ENCODE measurements at places on chromosomes 4 and X.

DNA sequence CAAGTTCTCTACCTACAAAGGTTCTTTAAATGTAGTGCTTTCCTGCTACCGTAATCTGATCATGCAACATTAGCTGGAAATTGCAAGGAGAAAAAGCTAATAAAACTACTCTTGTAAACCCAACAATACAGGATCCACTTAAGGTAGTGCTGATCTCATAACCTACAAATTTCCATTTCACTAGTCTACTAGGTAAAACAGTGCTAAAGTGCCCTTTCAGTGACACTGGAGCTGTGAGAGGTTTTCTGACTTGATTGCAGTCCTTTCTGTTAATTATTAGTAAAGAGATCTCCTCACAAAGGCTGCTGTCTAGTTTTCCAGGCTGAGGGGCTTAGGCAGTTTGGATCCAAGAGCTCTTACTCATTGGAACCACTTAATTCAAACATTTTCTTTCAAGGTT is 1118.7 kb downstream of the SH3BGRL start:
- H3K27ac ChIP-seq = no peak overlapping the region
- H3K27me3 ChIP-seq = no peaks in the 10 kb centered on the region
- H3K36me3 ChIP-seq = no peaks in the 10 kb centered on the region
- no peaks in the 10 kb centered on the region for H3K4me1 ChIP-seq
- H3K4me3 ChIP-seq = no peak overlapping the region

- DNase-seq = no peak
- peaks cover 11% of the 10 kb centered on the region for H3K36me3 ChIP-seq
- H3K27me3 ChIP-seq = no peaks in the 10 kb centered on the region
- no peaks in the 10 kb centered on the region for H3K4me1 ChIP-seq
Observed at GRCh38 chr4:105845559-105845958, 49.7 kb upstream of the NPNT start.

- no peaks in the 10 kb centered on the region for H3K4me1 ChIP-seq
- H3K27me3 ChIP-seq = no peaks in the 10 kb centered on the region
- DNase-seq = no peak
- H3K4me3 ChIP-seq = no peak overlapping the region
- H3K36me3 ChIP-seq = no peaks in the 10 kb centered on the region
Observed at GRCh38 chr4:25433966-25434827, 57.1 kb downstream of the ANAPC4 start.

GRCh38 chrX:149037281-149037870 is 467.7 kb downstream of the IDS start:
- DNase-seq = no peak
- H3K27me3 ChIP-seq = no peaks in the 10 kb centered on the region
- H3K36me3 ChIP-seq = no peaks in the 10 kb centered on the region
- no peak overlapping the region for H3K27ac ChIP-seq

- peaks cover 11% of the 10 kb centered on the region for H3K36me3 ChIP-seq
- peak overlapping the region; percentile 98 for H3K27ac ChIP-seq
- H3K27me3 ChIP-seq = no peaks in the 10 kb centered on the region
- H3K4me1 ChIP-seq = peaks cover 1% of the 10 kb centered on the region
- H3K4me3 ChIP-seq = peak overlapping the region; percentile 91
Observed at GRCh38 chrX:47129899-47130358, 14.6 kb downstream of the NDUFB11 start.

DNA sequence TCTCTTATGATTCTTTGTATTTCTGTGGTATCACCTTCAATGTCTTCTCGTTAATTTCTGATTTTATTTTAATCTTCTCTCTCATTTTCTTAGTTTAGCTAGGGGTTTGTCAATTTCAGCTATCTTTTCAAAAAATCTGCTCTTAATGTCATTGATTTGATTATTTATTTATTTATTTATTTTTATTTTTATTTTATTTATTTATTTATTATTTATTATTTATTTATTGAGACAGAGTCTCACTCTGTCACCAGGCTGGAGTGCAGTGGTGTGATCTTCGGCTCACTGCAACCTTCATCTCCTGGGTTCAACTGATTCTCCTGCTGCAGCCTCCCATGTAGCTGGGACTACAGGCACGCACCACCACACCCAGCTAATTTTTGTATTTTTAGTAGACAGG is 194.1 kb downstream of the SCFD2 start:
- H3K4me3 ChIP-seq = no peak overlapping the region
- H3K27ac ChIP-seq = no peak overlapping the region
- peaks cover 2% of the 10 kb centered on the region for H3K36me3 ChIP-seq
- no peak for DNase-seq
- no peaks in the 10 kb centered on the region for H3K27me3 ChIP-seq

GRCh38 chr4:14445882-14446281 is 556.4 kb upstream of the CPEB2 start:
- H3K27me3 ChIP-seq = no peaks in the 10 kb centered on the region
- no peak for DNase-seq
- no peaks in the 10 kb centered on the region for H3K4me1 ChIP-seq
- H3K36me3 ChIP-seq = no peaks in the 10 kb centered on the region
- H3K4me3 ChIP-seq = no peak overlapping the region

DNA sequence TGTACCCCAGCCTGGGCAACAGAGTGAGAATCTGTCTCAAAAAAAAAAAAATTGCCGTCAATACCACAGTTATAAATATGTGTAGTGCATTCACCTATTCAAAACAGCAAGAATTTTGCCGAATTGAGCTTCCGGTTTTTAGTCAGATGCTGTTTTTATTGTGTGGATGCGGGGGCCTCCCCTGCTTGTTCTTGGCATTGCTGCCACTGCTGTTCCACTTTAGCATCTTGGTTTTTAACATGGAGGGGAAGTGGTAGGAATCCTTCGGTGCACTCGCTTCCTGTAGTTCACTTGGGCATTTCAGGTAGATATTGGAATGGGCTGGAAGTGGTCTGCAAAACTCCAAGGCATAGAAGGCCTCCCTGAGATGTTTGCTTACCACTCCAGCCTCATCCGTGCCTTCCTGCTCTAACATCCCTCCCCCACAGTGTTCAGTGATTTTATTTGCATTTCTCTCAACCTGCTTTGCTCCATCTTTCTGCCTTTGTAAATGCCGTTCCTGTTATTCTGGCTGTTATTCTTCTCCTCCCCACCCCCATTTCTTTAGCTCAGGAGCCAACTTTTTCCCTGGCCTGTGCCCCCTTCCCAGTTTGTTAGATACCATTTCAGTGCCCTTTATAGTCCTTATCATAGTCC is 25.5 kb downstream of the MOB1B start:
- H3K4me3 ChIP-seq = no peak overlapping the region
- H3K27me3 ChIP-seq = no peaks in the 10 kb centered on the region

GRCh38 chrX:151713849-151714248 is 2.0 kb upstream of the FATE1 start:
- H3K27me3 ChIP-seq = no peaks in the 10 kb centered on the region
- H3K4me1 ChIP-seq = no peaks in the 10 kb centered on the region
- no peak overlapping the region for H3K27ac ChIP-seq
- H3K4me3 ChIP-seq = no peak overlapping the region
- H3K36me3 ChIP-seq = no peaks in the 10 kb centered on the region

- peaks cover 5% of the 10 kb centered on the region for H3K4me1 ChIP-seq
- no peak overlapping the region for H3K4me3 ChIP-seq
- H3K27ac ChIP-seq = no peak overlapping the region
Observed at GRCh38 chr4:87410679-87411078, 11.7 kb upstream of the NUDT9 start.

- peaks cover 10% of the 10 kb centered on the region for H3K27me3 ChIP-seq
- no peak overlapping the region for H3K27ac ChIP-seq
- no peak for DNase-seq
- no peak overlapping the region for H3K4me3 ChIP-seq
- H3K36me3 ChIP-seq = no peaks in the 10 kb centered on the region
Observed at GRCh38 chr4:107379054-107379869, 340.8 kb downstream of the PAPSS1 start.

- no peaks in the 10 kb centered on the region for H3K4me1 ChIP-seq
Observed at GRCh38 chrX:43557792-43558191, 98.3 kb upstream of the MAOA start.

- no peaks in the 10 kb centered on the region for H3K4me1 ChIP-seq
- H3K27ac ChIP-seq = no peak overlapping the region
- H3K36me3 ChIP-seq = no peaks in the 10 kb centered on the region
- no peak for DNase-seq
- peaks cover 6% of the 10 kb centered on the region for H3K27me3 ChIP-seq
Observed at GRCh38 chrX:68672581-68673318, 25.3 kb downstream of the STARD8 start.

DNA sequence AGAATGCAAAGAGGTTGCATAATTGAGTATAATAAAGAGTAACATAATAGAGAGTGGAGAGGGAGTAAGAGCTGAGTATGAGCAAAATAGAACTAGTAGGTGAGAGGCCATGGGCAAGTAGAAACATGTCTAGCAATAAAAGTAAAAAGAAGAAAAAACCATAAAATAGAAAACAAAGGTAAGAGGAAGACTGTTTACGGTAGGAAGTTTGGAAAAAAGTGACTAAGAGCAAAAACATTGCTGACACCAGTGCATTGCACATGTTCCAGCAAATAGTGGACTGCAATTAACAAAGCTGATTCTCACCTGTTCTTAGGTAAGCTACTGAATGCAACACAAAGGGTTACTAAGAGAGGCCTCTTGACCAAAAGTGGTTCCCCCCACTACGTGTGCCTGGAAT is 202.9 kb downstream of the TEX13A start:
- no peaks in the 10 kb centered on the region for H3K36me3 ChIP-seq
- no peak for DNase-seq
- no peaks in the 10 kb centered on the region for H3K4me1 ChIP-seq
- no peak overlapping the region for H3K27ac ChIP-seq
- no peaks in the 10 kb centered on the region for H3K27me3 ChIP-seq

GRCh38 chr4:147599769-147600168 is 17.4 kb upstream of the TMEM184C start:
- no peaks in the 10 kb centered on the region for H3K36me3 ChIP-seq
- H3K27me3 ChIP-seq = no peaks in the 10 kb centered on the region
- DNase-seq = no peak
- no peaks in the 10 kb centered on the region for H3K4me1 ChIP-seq
- H3K4me3 ChIP-seq = no peak overlapping the region
- H3K27ac ChIP-seq = no peak overlapping the region

DNA sequence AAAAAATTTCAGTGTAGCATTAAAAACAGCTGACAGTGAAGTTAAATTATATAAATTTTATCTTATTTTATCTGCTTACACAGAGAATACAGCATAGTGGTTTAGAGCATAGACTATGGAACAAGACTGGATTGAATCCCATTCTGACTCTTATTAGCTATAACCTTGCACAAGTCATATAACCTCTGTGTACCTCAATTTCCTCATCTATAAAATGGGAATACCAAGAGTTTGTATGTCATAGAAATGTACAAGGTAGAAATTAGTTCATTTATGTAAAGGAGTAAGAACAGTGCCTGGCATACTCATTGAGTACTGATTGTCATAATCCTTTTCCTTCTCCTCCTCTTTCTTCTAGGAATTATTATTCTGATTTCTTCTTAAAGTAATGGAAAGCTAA is 25.7 kb downstream of the FAM13A start:
- no peak overlapping the region for H3K27ac ChIP-seq
- H3K36me3 ChIP-seq = no peaks in the 10 kb centered on the region
- no peaks in the 10 kb centered on the region for H3K4me1 ChIP-seq
- no peaks in the 10 kb centered on the region for H3K27me3 ChIP-seq
- no peak overlapping the region for H3K4me3 ChIP-seq

DNA sequence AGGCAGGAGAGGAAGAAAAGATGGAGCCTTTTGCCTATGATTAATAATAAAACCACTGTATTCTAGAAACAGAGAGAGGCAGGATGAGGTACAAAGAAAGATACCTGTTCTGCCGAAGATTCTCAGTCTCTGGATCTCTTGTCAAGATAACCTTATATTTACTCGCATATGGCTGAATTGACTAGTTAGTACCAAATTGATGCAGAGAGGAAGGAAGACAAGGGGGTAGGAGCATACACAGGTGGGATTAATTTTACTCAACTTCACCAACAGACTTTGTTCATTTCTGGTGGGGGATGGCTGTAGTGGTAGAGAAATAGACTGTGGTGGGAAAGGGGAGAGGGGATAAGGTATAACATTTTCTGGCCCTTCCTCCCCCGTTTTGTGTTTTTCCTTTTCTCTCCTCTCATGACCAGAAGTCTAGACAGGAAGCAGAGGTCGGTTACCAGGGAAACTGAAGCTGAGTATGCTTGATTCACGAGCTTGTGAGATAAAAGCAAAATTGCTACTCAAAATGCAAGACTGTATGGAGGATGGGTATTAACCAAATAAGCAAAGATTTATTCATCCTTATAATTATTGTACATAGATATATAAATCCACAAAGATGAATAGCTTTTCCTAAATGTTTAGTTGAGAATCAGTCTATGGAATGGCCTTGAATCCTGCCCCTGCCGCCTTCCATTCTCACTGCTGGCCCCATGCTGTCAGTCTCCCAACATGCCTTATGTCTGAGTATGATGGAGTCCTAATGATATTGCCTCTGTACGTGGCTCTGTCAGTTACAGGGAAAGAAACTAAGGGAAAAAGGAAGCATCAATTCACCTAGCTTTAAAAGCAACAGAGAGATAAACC is 17.8 kb upstream of the PAGE2B start:
- H3K27ac ChIP-seq = peak overlapping the region; percentile 85
- peak overlapping the region; percentile 80 for H3K4me3 ChIP-seq
- peak; percentile 5 for DNase-seq
- peaks cover 5% of the 10 kb centered on the region for H3K27me3 ChIP-seq
- H3K4me1 ChIP-seq = peaks cover 10% of the 10 kb centered on the region
- H3K36me3 ChIP-seq = no peaks in the 10 kb centered on the region

DNA sequence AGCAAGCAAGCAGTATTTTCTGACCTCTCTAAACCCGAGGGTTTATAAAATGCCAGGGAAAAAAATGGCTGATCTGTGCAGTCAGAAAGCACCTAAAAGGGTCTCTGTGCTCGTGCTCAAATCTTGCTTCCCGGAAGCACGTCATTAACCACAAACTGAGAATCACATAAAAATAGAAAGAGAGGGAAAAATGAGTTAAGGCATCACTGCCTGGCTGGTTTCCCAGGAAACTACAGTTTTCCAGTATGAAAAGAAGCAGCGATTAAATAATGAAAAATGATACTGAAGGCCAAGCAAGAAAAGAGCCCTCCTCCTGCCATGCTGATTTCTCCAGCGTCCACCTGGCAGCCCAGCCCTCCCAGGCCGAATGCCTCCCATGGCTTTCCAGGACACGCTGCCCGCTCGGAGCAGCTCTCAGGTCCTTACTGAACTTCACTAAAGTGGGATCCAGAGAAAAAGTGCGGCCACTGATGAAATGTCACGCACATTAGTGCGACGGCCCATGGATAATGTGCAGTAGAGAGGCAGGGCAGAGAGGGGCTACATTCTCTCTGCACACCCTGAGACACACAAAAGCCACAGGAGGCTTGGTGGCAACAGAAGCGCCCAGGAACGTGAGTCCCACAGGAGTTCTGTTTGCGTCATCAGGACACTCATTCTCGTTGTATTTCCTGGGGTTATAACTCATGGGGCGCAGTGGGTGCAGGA is 80.4 kb downstream of the WFS1 start:
- no peak for DNase-seq
- no peaks in the 10 kb centered on the region for H3K4me1 ChIP-seq
- no peak overlapping the region for H3K4me3 ChIP-seq
- peaks cover 79% of the 10 kb centered on the region for H3K27me3 ChIP-seq

All from effector memory CD8-positive, alpha-beta T cell (primary cell).